Lower lobe of right lung (tissue), 2 donors: ENCODE measurements at places on chromosomes 5 and 9. TPM values are rescaled to one million over a fixed set of nuclear protein-coding genes. Genes with fewer than 3 reads are reported as not detected.

Gene ACOT12
- total RNA-seq: not detected

Gene ADGRV1
- 49.7 TPM for total RNA-seq

Gene NFIB
- 97.7 TPM for total RNA-seq

Gene PCDH12
- 14.9 TPM for total RNA-seq

Gene EIF4EBP3
- total RNA-seq: 19.3 TPM

- DNase-seq: no peak
These were observed 849.6 kb upstream of the DMAC1 start for GRCh38 chr9:8649160-8649559.

- no peak for DNase-seq
These were observed 32.9 kb downstream of the ROPN1L start for GRCh38 chr5:10474521-10475075.

GRCh38 chr5:121144764-121145163, 680.7 kb downstream of the PRR16 start:
- no peak for DNase-seq

DNA sequence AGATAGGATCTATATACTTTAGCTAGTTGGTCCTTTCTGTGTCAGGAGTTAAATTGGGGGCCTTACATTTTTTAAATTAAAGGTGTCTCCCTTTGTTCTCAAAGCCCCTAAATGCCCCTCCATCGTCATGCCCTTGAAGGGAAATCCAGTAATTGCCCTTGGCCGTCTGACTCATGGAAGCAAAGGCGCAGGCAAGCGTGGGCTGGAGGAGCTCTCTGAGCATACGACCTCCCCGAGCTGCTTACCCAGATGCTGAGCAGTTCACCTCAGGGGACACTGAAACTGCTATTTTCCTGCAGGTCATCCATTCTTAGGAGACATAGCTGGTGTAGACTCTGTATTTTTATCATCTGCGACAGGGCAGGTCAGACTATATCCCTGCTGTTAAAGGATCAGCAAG, 23.0 kb downstream of the PCSK1 start:
- no peak for DNase-seq

GRCh38 chr5:172115541-172115982, 72.5 kb downstream of the STK10 start:
- DNase-seq: no peak

DNA sequence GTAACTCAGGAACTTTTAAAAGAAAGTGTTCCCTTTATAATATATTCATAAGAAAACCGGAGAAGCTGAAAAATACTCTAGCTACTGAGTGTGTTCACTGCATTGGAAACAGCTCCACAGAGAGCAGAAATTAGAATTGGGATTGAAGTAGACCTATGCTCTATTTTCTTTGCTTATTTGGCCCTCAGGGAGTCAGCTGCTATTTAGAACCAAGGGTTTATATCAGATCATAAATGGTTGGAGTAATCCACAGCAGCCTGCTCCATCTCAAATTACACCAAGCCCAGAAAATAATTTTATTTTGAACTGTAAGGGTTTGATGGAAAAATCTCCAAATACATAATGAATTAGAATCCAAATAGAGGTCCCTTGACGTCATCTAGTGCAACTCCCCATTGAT, 202.6 kb downstream of the ADAMTSL1 start:
- DNase-seq: no peak

- no peak for DNase-seq
These were observed 83.2 kb downstream of the DIRAS2 start for GRCh38 chr9:90559075-90560073.

- DNase-seq: no peak
These were observed 35.3 kb upstream of the NFIL3 start for GRCh38 chr9:91458906-91459305.

- no peak for DNase-seq
These were observed 29.1 kb upstream of the IRX4 start for GRCh38 chr5:1911773-1912235.

DNA sequence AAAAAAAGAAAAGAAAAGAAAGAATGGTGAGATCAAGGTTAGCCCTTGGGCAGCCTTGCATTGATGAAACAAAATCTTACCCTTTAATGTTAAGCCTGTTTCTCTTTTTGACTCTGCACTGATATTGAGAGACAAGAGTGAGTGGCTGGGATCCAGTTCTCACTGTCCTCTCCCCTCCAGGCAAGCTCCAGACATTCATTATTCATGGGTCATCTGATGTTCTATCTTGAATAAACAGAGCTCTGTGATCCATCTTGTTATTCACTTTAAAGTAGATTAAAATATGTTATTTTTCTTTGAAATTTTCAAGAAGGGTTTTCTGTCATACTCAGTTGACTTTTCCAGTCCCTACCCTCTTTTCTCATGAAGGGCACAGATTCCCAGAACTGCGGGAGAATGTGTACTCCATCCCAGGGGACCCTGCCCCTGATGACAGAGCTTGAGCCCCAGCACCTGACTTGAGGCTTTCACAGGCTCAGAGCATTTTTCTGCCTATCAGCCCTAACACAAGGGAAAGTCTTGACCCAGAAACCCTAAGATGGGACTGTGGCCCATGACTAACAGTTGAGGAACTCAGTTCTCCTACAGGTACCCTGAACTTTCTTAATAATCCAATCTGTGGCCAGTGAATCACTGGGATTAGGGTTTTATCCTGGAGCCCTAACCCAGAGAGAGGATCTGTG, 24.1 kb downstream of the ACTL7B start:
- DNase-seq: no peak

DNA sequence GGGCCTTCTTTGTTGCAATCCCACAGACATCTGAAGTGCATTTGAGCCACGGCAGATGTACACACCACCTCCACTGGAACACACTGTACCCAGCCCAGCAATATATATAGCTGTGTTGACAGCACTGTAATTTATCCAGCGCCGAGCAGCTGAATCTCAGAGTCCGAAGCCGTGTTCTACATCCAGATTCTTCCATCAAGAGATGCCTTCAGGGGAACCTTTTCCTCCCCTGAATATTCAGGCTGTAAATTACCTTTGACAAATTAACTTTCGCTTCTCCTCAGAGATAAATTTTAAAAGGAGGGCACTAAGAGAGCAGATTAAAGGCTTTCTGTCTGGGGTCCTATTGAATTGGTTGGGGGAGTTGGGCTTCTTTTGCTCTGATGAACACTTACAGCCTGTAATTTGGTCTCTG, 76.4 kb downstream of the ROR2 start:
- no peak for DNase-seq

- DNase-seq: no peak
These were observed 41.3 kb downstream of the PPARGC1B start for GRCh38 chr5:149771216-149771980.

- DNase-seq: no peak
These were observed 160.6 kb upstream of the GNA14 start for GRCh38 chr9:77808751-77809081.

- no peak for DNase-seq
These were observed 76.2 kb downstream of the ARHGAP26 start for GRCh38 chr5:142846406-142846805.

DNA sequence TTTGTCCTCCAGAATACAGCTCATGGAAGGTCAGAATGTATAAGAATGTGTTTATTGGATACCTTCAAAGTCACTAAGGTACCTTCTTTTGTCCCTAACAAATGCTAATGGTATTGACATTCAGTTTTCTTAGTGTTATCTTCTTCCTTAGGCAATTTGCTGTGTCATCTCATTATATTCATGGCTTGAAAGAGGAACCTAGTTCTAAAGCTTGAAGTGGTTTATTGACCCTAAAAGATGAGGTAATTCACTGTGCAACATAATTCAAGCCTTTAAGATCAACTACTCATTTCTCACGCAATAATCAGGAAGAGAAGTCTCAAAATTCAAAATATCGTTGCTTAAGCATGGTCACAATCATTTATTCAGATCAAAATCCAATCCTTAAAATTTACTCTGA, 342.7 kb upstream of the RIOK2 start:
- no peak for DNase-seq

- DNase-seq: no peak
These were observed 20.5 kb downstream of the EQTN start for GRCh38 chr9:27276193-27277030.

DNA sequence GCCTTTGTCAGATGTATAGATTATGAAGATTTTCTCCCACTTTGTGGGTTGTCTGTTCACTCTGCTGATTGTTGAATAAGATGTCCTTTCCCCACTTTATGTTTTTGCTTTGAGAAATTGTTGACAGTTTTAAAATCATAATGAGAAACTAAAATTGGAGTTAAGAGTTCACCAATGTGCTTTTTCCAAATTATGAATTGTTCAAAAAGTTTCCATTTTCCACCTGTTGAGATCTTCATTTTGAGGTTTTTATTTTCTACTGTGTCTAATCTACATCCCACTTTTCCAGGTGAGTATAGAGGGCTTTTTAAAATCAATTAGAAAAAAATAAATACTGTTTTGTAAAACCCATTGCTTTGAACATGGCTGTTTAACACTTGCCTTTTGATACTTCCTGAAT, 55.8 kb downstream of the LNPEP start:
- DNase-seq: no peak

DNA sequence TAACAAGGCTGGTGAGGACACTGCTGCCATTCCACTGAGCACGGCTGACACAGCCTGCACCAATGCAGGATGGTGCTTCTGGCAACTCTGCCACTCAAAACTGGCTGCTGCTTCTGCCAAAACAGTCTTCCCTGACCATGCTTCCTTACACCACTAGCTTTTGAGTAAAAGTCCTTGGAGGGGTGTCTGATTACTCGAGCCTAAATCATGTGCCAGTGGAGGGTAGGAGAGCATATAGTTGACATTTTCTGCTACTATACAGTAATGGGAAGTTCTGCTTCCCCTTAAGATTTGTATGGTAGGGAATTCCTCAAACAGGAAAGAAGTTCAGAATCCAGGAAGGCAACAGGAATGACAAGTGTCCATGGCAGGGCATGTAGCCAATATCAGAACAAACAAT, 12.2 kb upstream of the PJA2 start:
- no peak for DNase-seq

DNA sequence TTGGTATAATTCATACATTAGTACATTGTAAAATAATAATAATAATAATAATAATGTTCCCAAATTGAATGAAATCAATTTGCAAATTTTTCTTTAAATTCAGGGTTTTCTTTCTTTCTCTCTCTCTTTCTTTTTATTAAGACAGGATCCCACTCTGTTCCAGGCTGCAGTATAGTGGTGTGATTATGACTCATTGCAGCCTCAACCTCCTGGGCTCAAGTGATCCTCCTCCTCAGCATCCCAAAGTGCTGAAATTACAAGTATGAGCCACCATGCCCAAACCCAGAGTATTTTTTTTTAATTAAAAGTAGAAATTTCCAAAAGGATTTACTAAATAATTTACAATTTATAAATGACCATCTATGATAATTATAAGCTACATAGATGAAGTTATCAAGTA, 117.7 kb downstream of the HOMER1 start:
- no peak for DNase-seq

- DNase-seq: peak; percentile 30
These were observed 83.4 kb downstream of the PHF2 start for GRCh38 chr9:93659837-93660177.
